Amygdala (tissue), 56 donors: ENCODE measurements at places on chromosomes 2 and 18.

GRCh38 chr2:237235383-237236095, 149.8 kb downstream of the COPS8 start:
- no peak for DNase-seq

DNA sequence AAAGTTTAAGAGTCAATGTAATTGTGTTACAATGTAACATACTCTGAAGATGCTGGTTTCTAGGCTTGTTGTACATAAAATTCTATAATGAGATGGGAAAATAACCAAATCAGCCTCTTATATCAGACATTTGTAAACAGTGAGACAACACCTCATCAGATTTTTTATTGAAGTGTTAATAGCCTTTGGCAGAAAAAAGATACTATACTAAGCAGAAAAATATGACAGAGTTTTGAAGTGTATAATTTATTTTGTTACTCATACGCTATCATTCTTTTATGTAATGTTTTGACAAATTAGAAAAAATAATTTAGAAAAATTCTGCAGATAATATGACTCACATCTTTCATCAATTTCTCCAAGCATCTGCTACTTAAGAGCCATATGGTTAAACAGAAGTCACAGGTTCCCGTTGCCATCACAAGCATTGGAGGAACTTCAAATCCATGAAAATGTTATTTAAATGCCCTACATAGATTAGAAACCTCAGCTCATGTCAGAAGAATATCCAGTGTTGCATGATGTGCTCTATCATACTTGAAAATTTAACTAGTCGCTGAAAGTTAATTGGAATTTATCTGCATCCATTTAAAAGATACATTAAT, 535.4 kb downstream of the LRP1B start:
- DNase-seq: no peak

- DNase-seq: no peak
These were observed 487.4 kb downstream of the ZEB2 start for GRCh38 chr2:144032566-144032965.

DNA sequence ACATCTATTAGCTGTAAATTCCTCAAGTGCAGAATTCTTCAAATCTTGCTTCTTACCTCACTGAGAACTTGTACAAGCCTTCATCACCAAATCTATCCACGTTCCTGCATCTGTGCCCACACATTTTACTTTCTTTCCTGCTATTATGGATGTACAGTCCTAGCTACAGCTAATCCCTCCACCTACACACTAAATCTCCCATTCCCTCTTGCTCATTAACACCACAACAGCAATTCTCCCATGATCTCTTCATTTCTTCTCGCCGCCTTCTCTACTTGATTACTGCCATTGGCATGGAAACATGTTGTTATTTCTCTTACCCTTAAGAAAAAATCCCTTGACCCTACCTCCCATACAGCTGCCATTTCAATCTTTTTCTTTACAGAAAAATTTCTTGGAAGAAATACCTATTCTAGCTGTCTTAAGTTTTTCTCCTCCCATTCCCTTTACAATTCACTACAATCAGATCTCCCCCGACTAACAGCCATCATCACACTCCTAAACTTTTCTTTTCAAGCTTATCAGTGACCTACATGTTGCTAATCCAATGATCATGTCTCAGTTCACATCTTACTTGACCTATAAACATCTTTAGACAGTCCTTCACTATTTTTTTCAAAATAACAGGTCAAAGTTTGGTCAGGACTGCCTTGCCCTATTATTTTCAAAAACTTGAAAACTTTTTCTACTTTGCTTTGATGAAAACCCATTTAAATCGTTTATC, 41.0 kb downstream of the ROCK2 start:
- DNase-seq: no peak

DNA sequence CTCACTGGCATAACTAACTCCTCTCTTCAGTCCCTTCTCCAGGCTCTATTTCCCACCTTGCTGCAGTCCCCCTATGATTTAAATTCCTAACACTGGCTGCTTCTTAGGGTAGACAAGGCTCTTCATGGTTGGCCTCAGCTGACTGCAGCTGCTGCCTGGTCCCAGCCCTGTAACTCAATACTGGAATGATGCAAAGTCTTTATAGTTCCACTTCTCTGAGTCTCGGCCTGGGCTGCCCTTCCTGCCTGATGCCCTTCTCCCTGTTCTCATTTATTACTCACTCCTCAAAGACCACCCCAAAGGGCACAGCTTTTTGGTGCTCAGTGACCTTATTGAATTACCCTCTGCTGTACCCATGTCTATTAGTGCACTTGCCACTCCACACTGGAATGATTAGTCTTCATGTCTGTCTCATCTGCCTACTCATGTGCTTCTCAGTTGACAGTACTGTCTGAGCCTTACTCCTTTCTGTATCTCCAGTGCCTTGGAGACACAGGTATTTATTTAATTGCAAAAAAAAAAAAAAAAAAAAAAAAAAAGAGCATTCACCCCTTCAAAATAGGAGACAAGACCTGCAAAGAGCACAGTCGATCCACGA, 199.4 kb upstream of the REV1 start:
- no peak for DNase-seq

DNA sequence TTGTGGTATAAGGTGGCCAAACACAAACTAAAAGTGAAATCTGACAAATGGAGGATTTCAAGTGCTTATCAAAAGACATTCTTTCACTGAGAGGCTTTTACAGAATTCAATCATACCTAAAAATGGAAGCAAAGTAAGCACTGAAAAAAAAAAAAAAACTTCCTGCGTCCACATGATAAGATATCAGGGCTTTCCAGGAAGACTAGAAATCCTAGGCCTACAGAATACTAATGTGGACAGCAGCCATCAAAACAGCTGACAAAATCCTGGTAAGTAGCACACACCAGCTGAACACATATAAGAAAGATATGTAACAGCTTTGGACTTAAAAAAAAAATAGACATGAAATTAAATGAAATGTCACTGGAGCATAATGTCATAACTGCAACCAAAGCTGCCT, 178.2 kb downstream of the SUCLG1 start:
- no peak for DNase-seq

DNA sequence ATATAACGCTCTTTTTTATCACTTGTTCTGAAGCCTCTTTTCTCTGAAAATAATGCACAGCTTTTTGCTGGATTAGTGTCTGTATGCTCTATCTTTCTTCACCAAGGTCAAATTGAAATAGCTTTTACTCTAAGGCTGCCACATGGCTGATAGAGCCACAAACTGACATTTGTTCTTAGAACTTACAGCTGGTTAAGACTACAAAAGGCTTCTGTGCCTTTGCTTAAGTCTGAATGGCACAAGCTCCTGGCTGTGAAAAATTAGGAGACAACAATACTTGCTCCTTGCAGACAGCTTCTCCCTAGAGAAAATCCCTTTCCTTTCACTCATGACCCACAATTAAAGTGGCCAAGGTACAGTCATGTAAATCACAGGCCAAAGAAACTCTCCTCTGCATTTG, 515.3 kb downstream of the DSC3 start:
- no peak for DNase-seq

- DNase-seq: no peak
These were observed 4.7 kb upstream of the NPC1 start for GRCh38 chr18:23591011-23591410.

- DNase-seq: no peak
These were observed 75.1 kb downstream of the RRM2 start for GRCh38 chr2:10197697-10198076.

- DNase-seq: no peak
These were observed 482.2 kb downstream of the SPAG16 start for GRCh38 chr2:213766465-213766901.
